Peyer's patch (tissue), 4 donors: ENCODE measurements at places on chromosomes 7 and 10.

GRCh38 chr10:2933924-2934323 lies 133.4 kb upstream of the PFKP start:
- DNase-seq = no peak

DNA sequence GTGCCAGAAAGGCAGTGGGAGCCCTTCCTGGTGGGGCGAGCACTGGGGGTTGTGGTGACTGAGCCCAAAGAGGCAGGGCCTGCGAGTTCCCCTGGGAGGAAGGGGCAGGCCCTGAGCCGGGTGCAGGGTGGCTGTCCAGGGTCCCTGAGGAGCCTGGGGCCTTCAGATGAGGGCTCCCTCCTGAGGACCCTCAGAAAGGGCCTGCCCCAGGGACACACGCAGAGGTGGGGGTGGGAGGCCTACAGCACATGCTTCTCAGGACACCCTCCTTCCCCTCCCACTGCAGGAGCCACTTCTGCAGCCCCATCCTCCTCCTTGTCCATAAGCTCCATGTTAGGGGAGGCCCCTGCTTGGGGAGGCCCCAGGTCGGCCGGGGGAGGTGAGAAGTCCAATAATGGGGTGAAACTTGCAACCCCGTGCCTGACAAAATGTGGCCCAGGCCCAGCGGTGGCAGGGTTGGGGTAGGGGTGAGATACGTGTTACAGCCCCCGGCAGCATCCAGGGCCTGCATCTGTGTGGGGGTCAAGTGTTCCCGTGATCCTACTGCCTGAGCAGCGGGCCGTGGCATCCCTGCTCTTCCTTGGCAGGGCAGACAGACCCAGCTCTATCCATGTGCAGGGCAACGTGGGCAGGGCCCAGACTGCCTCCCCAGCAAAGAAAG lies 31.8 kb upstream of the RET start:
- DNase-seq = no peak

GRCh38 chr10:93352638-93353383 lies 129.3 kb downstream of the MYOF start:
- no peak for DNase-seq

DNA sequence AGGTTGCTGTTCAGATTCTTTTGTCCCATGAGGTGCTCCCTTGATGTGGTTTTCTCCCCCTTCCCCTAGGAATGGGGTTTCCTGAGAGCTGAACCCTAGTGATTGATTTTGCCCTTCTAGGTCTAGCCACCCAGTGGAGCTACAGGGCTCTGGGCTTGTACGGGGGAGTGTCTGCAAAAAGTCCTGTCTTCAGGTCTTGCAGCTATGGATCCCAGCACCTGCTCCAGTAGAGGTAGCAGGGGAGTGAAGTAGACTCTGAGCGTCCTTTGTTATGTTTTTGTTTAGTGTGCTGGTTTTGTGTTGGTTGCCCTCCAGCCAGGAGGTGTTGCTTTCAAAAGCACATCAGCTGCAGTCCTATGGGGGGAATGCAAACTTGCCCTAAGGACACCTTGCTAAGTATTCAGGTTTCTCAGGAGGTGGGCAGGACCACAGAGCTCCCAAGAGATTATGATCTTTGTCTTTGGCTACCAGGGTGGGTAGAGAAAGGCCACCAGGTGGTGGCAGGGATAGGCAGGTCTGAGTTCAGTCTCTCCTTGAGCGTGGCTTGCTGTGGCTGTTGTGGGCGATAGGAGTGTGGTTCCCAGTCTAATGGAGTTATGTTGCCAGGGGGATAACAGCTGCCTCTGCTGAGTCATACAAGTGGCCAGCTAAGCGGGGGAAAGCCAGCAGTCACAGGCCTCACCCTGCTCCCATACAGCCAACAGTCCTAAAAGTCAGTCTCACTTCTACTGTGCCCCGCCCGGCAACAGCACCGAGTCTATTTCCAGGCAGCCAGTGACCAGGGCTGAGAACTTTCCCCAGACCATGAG lies 92.4 kb upstream of the JCAD start:
- DNase-seq = no peak

- DNase-seq = no peak
Observed at GRCh38 chr10:122018951-122019413, 30.0 kb downstream of the TACC2 start.

DNA sequence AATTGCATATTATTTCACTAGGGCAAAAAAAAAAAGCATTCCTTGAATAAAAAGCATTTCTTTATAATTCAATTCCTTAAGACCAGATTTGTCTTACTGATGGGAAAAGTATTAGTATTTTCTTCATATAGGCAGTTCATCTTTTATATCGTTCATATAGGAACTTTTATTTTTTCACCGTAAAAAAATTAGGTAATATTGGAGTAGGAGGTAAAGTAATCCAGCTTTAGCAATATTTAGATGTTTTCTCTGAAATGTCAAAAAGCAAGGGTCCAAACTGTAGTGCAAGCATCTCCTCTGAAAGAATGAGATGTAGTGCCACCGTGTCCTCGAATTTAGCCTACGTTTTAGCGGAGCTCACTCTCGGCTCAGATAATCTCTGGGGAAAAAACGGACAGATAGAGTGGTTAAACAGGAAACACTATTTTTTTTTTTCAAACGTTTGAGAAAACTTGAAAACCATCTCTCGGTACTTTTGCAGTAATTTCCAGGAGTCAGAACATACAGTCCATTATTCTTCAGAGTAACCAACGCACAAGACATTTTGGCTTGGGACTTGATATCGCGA lies 5.5 kb upstream of the SPAG6 start:
- DNase-seq = no peak

GRCh38 chr7:7737674-7738073 lies 19.3 kb upstream of the RPA3 start:
- DNase-seq = no peak

DNA sequence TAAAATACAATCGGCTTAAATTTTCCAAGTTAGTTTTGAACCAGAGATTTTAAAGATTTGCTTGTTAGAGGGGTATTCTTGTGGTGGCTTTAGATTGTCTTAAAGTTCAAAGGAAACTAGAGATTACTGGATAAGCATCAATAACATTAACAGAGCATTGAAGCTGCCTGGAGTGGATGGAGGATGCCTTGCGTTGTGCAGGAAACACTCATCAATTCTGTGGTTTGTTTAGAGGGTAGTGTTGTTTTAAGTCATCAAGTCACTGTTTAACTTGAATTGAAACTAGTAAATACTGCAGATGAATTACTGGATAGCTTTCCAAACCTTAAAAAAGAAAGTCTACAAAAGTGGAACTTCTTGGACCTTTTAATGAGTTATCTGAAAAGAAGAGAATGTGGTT lies 218.6 kb downstream of the CELF2 start:
- no peak for DNase-seq

DNA sequence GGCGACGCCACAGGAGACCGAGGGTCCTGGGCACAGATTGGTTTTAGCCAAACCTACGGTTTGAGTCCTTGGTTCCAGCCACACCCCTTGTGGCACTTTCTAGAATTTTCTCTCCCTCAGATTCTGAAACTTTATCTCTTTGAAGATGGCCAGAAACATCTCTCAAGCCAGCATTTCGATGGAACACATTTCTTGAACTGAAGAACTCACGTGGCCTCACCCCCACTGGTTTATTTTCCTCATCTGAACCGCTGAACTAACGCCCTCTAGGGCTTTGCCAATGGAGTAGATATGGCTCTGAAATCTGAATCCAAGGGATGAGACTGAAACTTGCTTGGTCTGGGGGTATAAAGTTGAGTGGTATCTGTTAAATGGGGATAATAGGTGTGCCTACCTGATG lies 6.7 kb upstream of the SPAM1 start:
- no peak for DNase-seq

DNA sequence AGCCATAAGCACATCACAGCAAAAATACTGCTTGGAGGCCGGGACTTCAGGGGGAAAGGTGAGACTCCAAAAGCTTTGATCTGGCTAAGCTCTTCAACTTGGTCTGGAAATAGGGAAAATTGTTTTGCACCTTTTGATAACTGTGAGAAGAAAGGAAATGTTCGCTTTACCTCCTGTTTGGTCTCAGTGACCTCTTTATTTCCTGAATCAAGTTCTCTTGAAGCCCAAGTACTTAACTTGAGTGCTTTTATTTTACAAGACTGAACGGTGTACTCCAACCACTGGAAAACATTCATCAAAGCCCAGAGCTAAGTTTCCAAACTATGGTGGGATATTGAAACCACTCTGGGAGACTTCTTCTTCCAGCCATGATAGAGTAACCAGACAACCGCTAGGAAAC lies 5.3 kb downstream of the C10orf90 start:
- no peak for DNase-seq

GRCh38 chr7:139430443-139430842 lies 53.0 kb downstream of the KLRG2 start:
- no peak for DNase-seq

GRCh38 chr10:1137499-1138163 lies 81.4 kb downstream of the WDR37 start:
- no peak for DNase-seq

DNA sequence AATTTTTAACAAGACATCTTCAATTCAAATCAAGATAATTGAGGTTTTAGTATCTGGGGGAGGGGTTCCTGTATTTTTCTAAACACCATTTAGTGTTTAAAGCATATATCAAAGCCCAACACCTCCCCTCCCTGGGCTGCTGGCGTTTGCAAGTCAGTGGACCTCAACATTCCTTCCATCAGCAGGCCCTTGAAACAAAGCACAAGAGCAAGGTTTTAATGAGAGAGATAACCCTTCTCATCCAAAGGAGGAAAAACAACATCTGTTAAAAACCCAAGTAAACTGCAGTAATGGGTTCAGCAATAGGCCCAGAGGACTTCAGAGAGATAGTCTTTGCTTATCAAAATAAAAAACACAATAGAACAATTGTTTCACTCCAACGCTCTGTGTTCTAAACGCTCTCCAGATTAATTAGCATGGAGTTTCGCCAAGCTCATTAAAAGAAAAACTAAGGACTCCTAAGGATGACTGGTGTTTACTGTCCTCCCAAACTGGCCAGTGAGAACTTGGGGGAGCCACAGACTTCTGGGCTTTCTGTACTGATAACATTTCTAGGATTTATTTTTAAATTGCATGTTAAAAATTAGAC lies 2.5 kb downstream of the JCAD start:
- DNase-seq = no peak

DNA sequence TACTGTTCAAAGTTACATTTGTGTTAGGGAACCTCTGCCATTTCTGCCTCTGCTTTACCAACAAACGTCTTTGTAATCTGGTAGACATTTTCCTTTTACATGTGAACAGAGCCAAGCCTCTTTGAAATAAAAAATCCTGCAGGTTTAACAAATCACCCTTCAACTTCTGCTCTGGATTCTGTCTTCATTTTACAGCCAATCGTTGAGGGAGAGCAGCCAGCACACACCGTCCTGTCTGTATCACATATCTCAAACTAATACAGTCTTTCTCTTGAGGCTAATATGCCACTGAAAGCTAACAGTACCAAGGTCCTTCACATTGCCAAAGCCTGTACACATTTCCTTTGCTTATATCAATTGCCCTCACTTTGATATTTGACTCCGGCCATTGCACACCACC lies 468.6 kb upstream of the TEX47 start:
- no peak for DNase-seq
